ENCODE measurements at places on chromosomes 5 and 9.
A peak's percentile ranks its signal among the peaks of the same experiment; 100 is the strongest.

- no peak for DNase-seq
These were observed 50.6 kb downstream of the C5orf15 start for GRCh38 chr5:133917785-133918184.

DNA sequence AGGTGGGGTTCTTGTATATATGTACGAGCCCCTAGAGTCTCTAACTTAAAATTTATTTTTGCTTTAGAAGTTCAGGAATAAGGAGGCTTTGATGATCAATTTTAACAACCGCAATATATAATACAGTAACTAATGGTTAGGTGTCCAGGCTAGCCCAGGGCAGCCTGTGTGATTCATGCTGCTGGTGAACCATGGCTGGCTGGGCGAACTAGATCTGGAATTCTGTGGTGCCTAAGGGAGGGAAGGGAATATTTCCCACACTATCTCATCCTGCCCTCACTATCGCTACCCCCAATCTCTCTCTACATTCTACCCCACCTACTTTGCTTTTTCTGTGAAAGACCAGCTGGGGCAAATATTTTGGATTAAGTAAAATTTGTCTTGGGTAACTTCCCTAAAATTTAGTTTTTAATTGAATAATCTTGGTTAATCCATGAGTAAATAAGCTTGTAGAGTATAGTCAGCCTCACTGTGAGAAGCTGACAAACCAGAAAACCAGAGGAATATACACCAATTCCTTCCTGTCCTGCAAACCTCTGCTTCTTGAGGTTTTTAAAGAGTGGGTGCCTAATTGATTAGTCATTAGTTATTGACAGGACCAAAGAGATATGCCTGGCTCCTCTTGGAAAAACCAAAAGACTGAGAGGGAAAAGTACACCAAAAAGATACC lies 115.1 kb upstream of the CCDC152 start:
- DNase-seq: no peak

- DNase-seq: peak; percentile 98
These were observed at the start of gene TRMO for GRCh38 chr9:97921959-97922724. Gene TRMO, minus strand, starts transcription at chr9:97922500. Its CDS starts 7 bp downstream, at chr9:97922493.

- no peak for DNase-seq
These were observed 233.9 kb upstream of the TBCA start for GRCh38 chr5:78009937-78010527.

GRCh38 chr5:138468133-138468965 lies 3.1 kb downstream of the EGR1 start:
- DNase-seq: no peak

GRCh38 chr9:4328723-4329122 lies 28.9 kb upstream of the GLIS3 start:
- DNase-seq: no peak

GRCh38 chr5:94736498-94736897 lies 118.0 kb downstream of the SLF1 start:
- DNase-seq: no peak

Data from MM.1S (cell line).